ENCODE measurements at places on chromosomes 7 and 10. TPM values are rescaled to one million over a fixed set of nuclear protein-coding genes. Genes with fewer than 3 reads are reported as not detected.

GRCh38 chr10:127523476-127523875 is 25.6 kb upstream of the NPS start:
- peaks cover 58% of the 10 kb centered on the region for H3K27me3 ChIP-seq
- H3K4me1 ChIP-seq, result peaks cover 12% of the 10 kb centered on the region
- no peak overlapping the region for H3K4me3 ChIP-seq
- no peak for DNase-seq
- no peak overlapping the region for H3K27ac ChIP-seq

DNA sequence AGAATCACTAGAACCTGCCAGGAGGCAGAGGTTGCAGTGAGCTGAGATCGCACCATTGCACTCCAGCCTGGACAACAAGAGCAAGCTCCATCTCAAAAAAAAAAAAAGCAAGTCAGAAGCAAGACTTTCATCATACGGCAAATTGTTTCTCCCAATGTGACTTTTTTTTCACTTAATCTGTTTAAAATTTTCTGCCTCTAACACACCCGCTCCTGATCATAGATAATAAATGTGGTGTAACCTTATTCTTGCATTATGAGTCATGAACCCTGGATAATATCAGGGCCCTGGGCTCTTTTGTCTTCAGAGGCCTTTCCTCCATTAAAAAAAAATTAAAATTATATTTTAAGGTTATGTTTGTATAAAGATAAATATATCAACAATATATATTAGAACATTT is 111.4 kb upstream of the JCAD start:
- H3K4me3 ChIP-seq, result no peak overlapping the region
- no peaks in the 10 kb centered on the region for H3K27me3 ChIP-seq
- no peak for DNase-seq

SRRT gene
- total RNA-seq, result 252 TPM

MRLN gene
- total RNA-seq, result not detected

GRCh38 chr10:116553378-116553980 is 7.7 kb downstream of the PNLIP start:
- DNase-seq, result no peak
- H3K4me3 ChIP-seq, result no peak overlapping the region
- no peaks in the 10 kb centered on the region for H3K36me3 ChIP-seq
- no peaks in the 10 kb centered on the region for H3K4me1 ChIP-seq
- H3K27me3 ChIP-seq, result peaks cover 21% of the 10 kb centered on the region

KIF11 gene
- total RNA-seq, result 33.8 TPM

ELMO1 gene
- 1.1 TPM for total RNA-seq

GRM3 gene
- total RNA-seq, result not detected

GRCh38 chr10:70651661-70652060 is 20.6 kb upstream of the ADAMTS14 start:
- H3K27ac ChIP-seq, result no peak overlapping the region
- H3K4me1 ChIP-seq, result peaks cover 38% of the 10 kb centered on the region
- no peak overlapping the region for H3K4me3 ChIP-seq
- DNase-seq, result no peak
- no peaks in the 10 kb centered on the region for H3K27me3 ChIP-seq
- H3K36me3 ChIP-seq, result no peaks in the 10 kb centered on the region

GRCh38 chr7:28055161-28055544 is 125.4 kb downstream of the JAZF1 start:
- DNase-seq, result no peak
- no peak overlapping the region for H3K27ac ChIP-seq
- no peak overlapping the region for H3K4me3 ChIP-seq
- no peaks in the 10 kb centered on the region for H3K27me3 ChIP-seq
- H3K36me3 ChIP-seq, result no peaks in the 10 kb centered on the region

DNAJB6 gene
- total RNA-seq, result 82.5 TPM

- H3K4me1 ChIP-seq, result peaks cover 11% of the 10 kb centered on the region
- no peak overlapping the region for H3K4me3 ChIP-seq
- no peaks in the 10 kb centered on the region for H3K36me3 ChIP-seq
Measured at GRCh38 chr10:77967611-77968022, 41.1 kb upstream of the DLG5 start.

STEAP4 gene
- 0.15 TPM for total RNA-seq

OR6B1 gene
- total RNA-seq, result not detected

DNA sequence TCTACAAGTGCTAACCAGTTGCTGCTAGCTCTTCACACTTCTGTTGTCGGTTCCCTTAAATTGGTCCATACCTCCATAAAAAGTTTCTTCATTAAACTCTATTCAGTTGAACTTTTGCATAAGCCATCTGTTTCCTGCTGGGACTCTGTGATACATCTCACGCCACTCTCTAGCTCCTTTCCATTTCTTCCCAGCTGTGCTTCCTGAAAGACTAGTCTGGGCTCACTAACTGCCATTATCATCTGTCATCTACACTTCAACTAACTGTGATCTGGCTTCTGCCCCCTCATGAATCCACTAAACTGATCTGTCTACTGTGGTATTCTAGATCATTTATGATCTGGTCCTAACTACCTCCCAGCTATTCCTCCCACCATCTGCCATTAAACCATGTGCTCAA is 78.3 kb downstream of the ELAPOR2 start:
- no peak for DNase-seq
- H3K27me3 ChIP-seq, result no peaks in the 10 kb centered on the region
- H3K4me1 ChIP-seq, result no peaks in the 10 kb centered on the region
- no peak overlapping the region for H3K27ac ChIP-seq

GRCh38 chr10:77195101-77195500 is 442.5 kb downstream of the KCNMA1 start:
- peaks cover 84% of the 10 kb centered on the region for H3K27me3 ChIP-seq
- no peaks in the 10 kb centered on the region for H3K4me1 ChIP-seq
- no peak for DNase-seq
- H3K27ac ChIP-seq, result no peak overlapping the region
- H3K4me3 ChIP-seq, result no peak overlapping the region

DNA sequence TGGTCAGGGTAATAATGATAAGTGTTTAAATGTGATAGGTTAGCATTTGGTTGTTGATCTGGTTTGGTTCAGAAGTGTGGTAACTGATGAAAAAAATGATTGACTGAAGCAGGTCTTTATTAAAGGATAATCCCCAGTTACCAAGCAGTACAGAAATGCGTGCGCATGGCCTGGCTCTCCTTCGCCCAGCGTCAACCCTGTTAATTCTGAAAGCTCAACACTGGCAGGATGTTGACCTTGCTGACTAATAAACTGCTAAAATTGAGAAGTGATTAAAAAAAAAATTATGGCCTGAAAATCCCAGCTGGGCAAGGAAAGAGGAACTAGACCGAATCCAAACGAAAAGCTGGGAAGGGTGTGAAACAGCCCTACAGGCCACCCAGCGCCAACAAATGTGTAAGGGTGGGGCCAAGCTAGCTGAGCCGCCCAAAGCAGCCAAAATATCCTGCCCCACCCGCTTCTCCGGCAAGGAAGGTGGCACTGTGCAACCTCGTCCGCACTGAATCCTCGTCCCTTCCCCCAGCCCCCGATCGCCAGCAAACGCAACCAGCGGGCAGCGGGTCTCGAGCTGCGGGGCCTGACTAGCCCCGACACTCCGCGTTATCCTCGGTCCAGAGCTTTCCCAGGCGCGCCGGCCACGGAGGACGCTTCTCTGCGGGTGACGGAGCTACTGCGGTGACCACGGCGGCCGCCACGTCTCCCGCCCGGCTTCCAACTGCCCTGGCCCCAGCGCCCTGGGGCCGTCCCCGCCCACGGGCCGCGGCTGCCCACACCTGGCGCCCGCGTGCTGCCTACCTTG is 561 bp downstream of the SHTN1 start:
- H3K27me3 ChIP-seq, result no peaks in the 10 kb centered on the region
- H3K27ac ChIP-seq, result peak overlapping the region; percentile 92
- no peaks in the 10 kb centered on the region for H3K36me3 ChIP-seq
- peak overlapping the region; percentile 85 for H3K4me3 ChIP-seq
- DNase-seq, result peak; percentile 67
- H3K4me1 ChIP-seq, result peaks cover 36% of the 10 kb centered on the region

- H3K4me1 ChIP-seq, result peaks cover 7% of the 10 kb centered on the region
- no peak for DNase-seq
- no peaks in the 10 kb centered on the region for H3K27me3 ChIP-seq
- no peak overlapping the region for H3K4me3 ChIP-seq
Measured at GRCh38 chr7:135154734-135155133, 6.9 kb downstream of the TMEM140 start.

GRCh38 chr10:89505640-89506275 is 29.6 kb downstream of the SLC16A12 start:
- no peaks in the 10 kb centered on the region for H3K4me1 ChIP-seq
- no peak for DNase-seq
- no peaks in the 10 kb centered on the region for H3K27me3 ChIP-seq
- no peak overlapping the region for H3K27ac ChIP-seq
- H3K36me3 ChIP-seq, result no peaks in the 10 kb centered on the region
- H3K4me3 ChIP-seq, result no peak overlapping the region

GRCh38 chr7:155974186-155974897 is 162.1 kb upstream of the SHH start:
- no peaks in the 10 kb centered on the region for H3K4me1 ChIP-seq
- H3K27me3 ChIP-seq, result peaks cover 13% of the 10 kb centered on the region
- H3K27ac ChIP-seq, result no peak overlapping the region
- H3K4me3 ChIP-seq, result no peak overlapping the region
- no peaks in the 10 kb centered on the region for H3K36me3 ChIP-seq

BRI3 gene
- total RNA-seq, result 102 TPM

DNA sequence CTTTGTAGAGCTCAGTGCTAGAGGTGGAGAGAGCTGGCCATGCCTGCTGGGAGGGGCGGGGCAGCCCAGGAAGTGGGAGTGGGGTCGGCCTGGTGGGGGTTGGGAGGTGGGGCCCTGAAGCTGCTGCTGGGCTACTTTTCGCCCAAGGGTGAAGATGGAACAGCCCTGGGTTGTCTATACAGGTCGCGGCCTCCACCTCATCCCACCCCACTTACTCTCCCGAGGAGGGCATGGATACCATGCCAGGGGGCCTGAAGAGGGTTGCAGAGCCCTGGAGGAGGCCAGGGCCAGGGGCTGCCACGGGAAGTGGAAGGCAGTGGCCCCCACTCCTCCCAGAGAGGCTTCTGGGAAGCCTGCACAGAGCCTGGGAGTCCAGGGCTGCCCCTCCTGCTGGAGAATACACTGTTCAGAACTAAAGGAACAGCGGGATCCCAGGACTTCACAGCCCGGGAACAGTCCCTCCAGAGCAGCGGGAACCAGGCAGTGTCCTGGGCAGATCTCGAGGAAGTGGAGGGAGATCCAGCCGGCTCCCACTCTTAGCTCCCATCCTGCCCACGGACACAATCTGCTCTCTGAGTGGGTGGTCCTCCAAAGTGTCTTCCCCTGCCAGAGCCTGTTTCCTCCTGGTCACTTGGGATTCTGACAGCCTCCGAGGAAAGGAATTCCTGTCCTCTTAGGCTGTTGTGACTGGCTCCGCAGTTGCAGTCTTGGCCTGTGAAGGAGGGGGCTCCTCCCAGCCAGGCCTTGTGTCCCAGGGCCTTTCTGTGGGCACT is 23.5 kb downstream of the MAT1A start:
- H3K27ac ChIP-seq, result no peak overlapping the region
- H3K27me3 ChIP-seq, result no peaks in the 10 kb centered on the region
- no peak overlapping the region for H3K4me3 ChIP-seq
- no peak for DNase-seq
- H3K36me3 ChIP-seq, result no peaks in the 10 kb centered on the region

GRCh38 chr7:113831556-113831955 is 87.3 kb downstream of the PPP1R3A start:
- no peaks in the 10 kb centered on the region for H3K27me3 ChIP-seq
- H3K4me3 ChIP-seq, result no peak overlapping the region
- no peak for DNase-seq
- H3K36me3 ChIP-seq, result no peaks in the 10 kb centered on the region
- H3K4me1 ChIP-seq, result no peaks in the 10 kb centered on the region

GRCh38 chr7:27171637-27172314 is 2.3 kb downstream of the HOXA10 start:
- no peak for DNase-seq
- H3K36me3 ChIP-seq, result no peaks in the 10 kb centered on the region
- H3K4me3 ChIP-seq, result peak overlapping the region; percentile 77

UNCX gene
- total RNA-seq, result not detected

CFAP58 gene
- 0.91 TPM for total RNA-seq

- no peak overlapping the region for H3K4me3 ChIP-seq
- no peaks in the 10 kb centered on the region for H3K36me3 ChIP-seq
- no peaks in the 10 kb centered on the region for H3K27me3 ChIP-seq
- H3K27ac ChIP-seq, result no peak overlapping the region
- no peak for DNase-seq
- H3K4me1 ChIP-seq, result peaks cover 17% of the 10 kb centered on the region
Measured at GRCh38 chr10:35425595-35425994, 89.3 kb downstream of the CCNY start.

DNA sequence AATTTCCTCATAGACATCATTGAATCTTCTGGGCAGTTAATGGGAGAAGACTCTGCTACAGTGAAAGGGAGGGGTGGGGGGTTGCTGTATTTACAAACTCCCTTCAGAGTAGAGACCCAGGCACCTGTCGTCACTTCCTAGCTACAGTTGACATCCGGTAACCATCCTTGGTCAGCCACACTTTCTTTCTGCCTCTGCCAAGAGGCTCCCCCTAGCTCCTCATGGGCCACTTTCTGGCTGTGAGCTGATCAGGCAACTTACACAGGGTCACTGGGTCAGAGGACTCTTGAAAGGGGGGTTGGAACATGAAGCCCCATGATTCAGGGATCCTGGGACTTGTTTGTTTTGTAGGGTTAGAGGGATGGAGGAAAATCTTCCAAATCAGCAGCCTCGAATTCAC is 1.2 kb downstream of the TECPR1 start:
- peaks cover 27% of the 10 kb centered on the region for H3K4me1 ChIP-seq
- H3K4me3 ChIP-seq, result peak overlapping the region; percentile 96
- H3K36me3 ChIP-seq, result no peaks in the 10 kb centered on the region
- peak overlapping the region; percentile 70 for H3K27ac ChIP-seq
- no peak for DNase-seq

FXYD4 gene
- 0.71 TPM for total RNA-seq

DNA sequence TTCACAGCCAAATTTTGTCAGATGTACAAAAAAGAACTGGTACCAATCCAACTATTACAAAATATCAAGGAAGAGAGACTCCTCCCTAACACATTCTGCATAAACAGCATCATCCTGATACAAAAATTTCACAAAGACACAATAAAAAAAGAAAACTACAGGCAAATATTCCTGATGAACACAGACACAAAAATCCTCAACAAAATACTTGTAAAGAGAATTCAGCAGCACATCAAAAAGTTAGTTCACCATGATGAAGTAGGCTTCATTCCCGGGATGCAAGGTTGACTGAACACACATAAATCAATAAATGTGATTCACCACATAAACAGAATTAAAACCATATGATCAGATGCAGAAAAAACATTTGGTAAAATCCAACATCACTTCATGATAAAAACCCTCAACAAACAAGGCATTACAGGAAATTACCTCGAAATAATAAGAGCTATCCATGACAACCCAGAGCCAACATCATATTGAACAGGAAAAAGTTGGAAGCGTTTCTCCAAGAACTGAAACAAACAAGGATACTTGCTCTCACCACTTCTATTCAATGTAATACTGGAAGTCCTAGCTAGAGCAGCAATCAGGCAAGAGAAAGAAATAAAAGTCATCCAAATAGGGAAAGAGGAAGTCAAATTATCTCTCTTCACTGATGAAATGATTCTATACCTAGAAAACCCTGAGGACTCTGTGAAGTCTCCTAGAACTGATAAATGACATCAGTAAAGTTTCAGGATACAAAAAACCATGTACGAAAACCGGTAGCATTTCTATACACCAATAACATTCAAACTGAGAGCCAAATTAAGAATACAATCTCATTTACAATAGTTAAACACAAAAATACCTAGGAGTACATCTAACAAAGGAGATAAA is 223.1 kb downstream of the REEP3 start:
- no peaks in the 10 kb centered on the region for H3K36me3 ChIP-seq
- DNase-seq, result no peak
- no peaks in the 10 kb centered on the region for H3K27me3 ChIP-seq
- H3K4me1 ChIP-seq, result no peaks in the 10 kb centered on the region
- no peak overlapping the region for H3K4me3 ChIP-seq
- no peak overlapping the region for H3K27ac ChIP-seq

- no peak for DNase-seq
- no peaks in the 10 kb centered on the region for H3K4me1 ChIP-seq
- no peak overlapping the region for H3K27ac ChIP-seq
- H3K36me3 ChIP-seq, result no peaks in the 10 kb centered on the region
- H3K27me3 ChIP-seq, result peaks cover 26% of the 10 kb centered on the region
Measured at GRCh38 chr10:8300925-8301324, 246.4 kb downstream of the GATA3 start.
